ENCODE measurements at places on chromosomes 6 and 20.

DNA sequence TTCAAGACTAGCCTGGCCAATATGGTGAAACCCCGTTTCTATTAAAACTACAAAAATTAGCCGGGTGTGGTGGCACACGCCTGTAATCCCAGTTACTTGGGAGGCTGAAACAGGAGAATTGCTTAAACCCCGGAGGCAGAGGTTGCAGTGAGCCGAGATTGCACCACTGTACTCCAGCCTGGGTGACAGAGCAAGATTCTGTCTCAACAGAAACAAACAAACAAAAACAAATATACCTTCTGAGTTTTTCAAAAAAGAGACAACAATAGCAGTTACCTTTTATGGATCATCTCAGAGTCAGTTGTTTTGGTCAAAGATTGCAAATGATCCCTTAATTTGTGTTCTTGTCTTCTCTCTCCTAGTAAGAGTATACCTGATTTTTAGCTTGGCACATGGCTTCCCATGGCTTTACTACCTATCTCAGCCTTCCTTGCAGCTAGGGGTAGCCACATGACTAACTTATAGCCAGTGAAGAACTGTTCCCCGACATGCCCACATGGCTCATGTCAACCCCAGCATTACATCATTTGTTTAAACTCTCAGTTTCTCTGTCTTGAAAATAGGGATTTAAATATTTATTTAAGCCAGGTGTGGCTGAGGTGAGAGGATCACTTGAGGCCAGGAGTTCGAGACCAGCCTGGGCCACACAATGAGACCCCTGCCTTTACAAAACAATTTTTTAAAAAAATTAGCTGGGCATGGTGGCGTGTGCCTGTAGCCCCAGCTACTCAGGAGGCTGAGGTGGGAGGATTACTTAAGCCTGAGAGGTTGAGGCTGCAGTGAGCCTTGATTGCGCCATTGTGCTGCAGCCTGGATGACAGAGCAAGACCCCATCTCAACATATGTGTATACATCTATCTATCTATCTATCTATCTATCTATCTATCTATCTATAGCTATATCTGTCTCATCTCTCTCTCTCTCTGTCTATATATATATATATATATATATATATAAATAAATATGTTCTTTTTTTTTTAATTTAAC is 25.0 kb upstream of the SLC9A8 start:
- DNase-seq: no peak

DNA sequence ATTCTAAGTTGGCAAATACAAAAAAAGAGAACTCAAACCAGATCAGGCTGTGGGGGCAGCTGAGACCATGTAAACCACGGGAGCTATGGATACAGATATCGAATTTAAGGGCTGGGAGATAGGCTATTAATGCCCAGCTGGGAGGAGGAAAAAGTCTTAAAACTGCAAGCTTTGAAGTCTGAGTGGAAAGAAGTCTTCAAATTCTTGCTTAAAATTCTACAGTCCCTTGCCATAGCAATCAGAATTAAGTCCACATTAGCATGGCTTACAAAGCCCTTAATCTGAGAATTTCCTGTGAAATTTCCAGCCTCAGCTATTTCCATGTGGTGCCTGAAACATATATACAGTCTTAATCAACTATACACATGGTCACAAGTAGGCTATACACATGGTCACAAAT is 465.0 kb upstream of the HSF2 start:
- no peak for DNase-seq

DNA sequence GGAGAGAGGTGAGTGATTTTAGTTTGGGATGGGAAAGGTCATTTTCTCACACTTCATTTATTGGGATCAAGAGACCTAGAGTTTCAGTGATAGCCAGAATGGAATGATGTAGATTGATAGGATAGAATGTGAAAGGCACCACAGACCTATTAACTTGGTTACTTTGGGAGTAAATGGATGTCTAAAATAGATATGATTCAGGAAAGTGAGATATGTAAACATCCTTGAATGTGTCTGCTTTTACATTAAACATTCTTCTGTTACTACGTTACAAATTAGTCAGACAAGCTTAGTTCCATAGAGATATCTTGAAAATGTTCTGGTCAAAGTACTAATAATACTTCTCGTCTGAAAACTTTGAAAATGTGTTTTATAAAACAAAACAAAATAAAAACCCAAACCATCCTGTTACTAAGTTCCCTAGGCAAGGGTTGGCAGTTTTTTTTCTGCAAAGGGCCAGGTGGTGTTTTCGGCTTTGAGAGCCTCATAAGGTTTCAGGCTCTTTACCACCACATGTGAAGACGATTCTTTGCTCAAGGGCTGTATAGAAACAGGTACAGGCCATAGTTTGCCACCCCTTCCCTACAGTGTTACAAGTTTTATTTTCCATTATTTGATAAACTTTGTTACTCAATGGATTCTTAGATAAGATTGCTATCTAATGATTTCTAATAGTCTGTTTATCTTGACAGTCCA is 3.4 kb downstream of the CYB5R4 start:
- DNase-seq: no peak

GRCh38 chr20:32461836-32462600 is 103.9 kb downstream of the ASXL1 start:
- no peak for DNase-seq

GRCh38 chr6:38212116-38212515 is 392.6 kb downstream of the ZFAND3 start:
- no peak for DNase-seq

GRCh38 chr6:144314562-144314961 is 29.4 kb downstream of the UTRN start:
- DNase-seq: no peak

DNA sequence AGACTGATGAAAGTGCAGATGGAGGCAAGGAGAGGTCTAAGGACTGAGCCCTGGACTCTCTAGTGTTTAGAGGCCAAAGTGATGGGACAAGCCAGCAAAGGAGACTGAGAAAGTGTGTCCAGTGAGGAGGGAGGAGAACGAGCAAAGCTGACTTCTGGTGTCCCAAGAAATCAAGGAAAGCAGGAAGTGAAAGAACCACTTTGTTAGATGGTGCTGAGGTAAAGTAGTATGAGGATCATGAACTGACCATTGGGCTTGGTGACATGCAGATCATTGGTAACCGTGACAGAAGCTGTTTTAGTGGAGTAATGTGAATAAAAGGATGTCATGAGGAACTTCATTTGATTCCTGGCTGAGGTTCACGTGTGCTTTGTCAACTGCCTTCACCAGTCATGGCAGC is 108.4 kb downstream of the SLX4IP start:
- no peak for DNase-seq

DNA sequence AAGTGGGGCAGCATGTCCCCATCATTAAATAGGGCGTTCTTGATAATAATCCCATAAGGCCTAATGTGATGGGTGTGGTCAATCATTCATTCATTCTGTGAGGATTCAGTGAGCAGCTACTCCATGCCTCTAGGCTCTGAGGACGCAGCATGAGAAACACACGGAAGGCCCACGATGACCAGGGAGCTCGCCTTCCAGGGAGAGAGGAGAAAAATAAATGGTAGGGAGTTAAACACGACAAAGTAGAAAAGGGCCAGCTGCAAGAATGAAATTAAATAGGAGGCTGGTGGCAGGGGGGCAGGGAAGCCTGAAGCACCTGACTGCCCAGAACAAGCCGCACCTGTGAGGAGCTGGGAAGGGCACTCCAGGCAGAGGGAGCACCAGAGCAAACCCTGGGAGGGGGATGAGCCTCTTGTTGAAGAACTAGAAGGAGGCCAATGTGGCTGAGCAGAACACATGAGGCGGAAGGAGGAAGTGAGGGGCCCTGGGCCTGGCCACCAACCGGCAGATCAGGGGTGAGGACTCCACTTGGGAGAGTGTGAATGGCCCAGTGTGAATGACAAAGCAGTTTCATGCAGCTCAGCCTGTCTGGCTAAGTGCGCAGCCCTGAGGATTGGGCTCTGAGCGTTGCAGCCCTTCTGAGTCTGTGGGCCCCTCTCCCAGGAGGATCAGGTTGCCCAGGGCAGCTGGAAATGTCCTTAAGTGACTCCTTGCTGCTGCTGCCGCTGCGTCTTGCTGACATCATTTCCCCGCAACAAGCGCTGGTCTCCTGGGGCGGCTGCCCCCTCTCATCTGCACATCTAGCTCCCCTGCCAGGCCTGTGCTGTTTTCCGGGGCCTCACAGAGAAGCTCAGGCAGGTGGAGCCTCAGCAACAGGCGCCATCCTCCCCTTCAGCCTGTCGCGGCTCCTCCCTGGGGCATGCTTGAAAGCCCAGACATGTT is 99.9 kb downstream of the CDH26 start:
- no peak for DNase-seq

DNA sequence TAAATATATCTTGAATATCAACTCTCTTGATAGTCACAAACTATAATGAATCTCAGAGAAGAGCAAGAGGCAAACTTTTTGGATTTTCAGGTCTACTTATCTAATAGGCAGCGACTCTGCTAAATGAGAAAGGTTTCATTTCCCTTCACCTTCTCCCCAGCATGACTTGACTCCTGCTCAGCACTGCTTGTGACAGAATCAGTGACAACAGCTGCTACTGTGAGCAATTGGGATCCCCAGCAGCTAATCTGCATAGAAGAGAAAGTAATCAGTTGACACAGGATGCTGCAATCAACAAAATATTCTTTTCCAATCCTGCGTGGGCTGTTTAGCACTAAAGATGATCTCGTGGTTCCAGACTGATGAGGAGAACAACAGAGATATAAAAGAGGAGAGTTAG is 205.5 kb downstream of the MMUT start:
- DNase-seq: no peak

- DNase-seq: no peak
Measured at GRCh38 chr6:112470376-112470775, 123.2 kb downstream of the RFPL4B start.

DNA sequence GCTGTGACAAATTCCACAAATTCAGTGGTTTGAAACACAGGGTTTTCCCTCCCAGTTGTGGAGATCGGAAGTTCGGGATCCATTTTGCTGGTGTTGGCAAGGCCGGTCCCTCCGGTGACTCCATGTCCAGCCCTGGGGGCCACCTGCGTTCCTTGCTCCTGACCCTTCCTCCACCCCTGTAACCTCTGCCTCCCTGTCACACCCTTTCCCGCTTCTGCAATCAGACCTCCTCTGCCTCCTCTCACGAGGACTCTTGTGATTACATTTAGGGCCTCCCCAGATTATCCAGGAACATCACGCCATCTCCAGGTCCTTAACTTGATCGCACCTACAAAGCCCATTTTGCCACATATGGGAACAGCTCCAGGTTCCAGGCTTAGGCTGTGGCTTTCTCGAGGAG is 12.5 kb downstream of the RPS6KA2 start:
- DNase-seq: peak; percentile 10

DNA sequence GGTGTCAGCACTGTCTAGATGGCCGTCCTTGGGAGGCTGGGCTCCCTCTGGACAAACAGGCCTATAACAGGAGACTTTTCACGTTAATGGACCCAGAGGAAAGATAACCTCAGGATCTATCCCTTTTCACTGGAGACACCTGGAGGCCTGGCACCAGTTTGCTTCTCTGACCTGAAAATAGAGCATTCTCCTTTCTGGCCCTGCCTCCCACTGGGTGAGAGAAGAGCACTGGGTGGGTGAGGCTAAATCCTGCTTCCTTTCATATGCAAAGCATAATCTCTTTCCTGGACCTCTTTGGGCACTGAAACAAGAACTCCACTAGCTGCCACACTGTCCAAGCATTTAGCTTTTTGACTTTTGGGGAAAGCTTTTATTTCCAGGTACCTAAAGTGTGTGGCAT is 78.3 kb downstream of the FOXO3 start:
- no peak for DNase-seq

DNA sequence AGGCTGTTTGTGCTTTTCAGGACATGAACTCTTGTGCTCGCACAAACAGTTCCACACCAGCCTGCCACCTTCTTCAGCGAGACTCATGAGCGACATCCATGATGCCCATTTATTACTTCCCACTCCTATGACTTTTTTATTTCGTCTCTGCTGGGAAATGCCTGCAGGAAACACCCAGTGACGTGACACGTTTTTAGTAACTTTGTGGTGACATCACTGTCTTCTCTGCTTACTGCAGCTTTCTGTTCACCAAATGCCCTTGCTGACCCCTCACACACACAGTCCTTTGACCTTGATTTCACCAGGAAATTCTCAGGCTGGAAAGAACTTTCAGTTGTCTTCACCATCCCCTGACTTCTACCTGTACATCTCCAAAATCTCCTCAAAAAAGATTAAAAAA is 8.9 kb downstream of the TRIM40 start:
- no peak for DNase-seq

DNA sequence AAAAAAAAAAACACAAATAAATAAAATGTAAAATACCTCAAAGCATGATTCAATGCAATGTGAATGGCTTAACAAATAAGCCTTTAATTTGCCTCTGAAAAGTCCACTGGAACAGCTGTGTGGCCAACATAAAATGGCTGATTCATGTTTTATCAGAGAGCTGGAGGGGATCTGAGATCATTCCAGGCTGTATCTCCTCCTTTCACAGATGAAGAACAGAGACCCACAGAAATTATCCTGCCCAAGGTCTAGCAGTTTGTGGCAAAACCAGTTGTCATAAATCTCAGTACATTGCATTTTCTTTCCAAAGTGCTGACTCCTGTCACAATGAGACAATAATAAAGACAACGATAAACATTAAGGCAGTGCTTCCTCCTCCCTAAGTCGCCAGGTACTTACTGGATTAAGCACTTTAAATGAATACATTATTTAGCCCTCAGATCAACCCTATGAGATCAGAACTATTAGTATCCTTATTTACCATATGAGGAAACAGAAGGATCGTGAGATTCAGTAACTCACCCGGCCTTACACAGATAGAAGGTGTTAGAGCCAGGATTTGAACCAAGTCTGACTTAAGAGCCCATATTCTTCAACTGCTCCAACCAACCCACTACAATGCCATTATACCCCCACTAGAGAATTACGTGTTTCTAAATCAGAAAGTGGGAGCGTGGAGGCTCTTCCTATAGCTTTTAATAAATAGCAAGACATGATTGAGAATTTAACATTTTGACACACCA is 118.3 kb downstream of the KIF13A start:
- DNase-seq: no peak

- peak; percentile 76 for DNase-seq
Measured at GRCh38 chr20:53837126-53837826, 233.1 kb downstream of the BCAS1 start.

GRCh38 chr6:45388328-45388727 is 10.6 kb upstream of the SUPT3H start:
- DNase-seq: peak; percentile 22

- no peak for DNase-seq
Measured at GRCh38 chr6:134809130-134809529, 140.8 kb downstream of the ALDH8A1 start.
